ENCODE measurements at places on chromosomes 7 and 10.

DNA sequence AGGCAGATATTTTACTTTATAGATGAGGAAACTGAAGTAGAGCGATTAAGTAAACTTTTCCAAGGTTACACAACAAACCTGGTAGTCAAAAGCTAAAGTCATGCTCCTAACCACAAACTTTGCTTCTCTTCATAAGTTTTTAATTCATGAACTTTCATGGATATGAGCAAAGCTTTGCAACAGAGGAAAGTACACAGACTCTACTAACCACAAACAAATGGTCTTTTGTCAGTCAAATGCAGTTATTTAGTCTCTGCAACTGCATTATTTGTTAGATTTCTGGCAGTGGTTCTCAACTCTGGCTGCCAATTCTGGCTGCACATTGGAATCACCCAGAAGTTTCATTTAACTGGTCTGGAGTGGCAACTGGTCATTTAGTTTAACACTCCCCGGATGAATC is 140.6 kb upstream of the TMEM168 start:
- no peak for DNase-seq

GRCh38 chr10:122304054-122304579 is 33.0 kb downstream of the BTBD16 start:
- DNase-seq: no peak

- no peak for DNase-seq
Measured at GRCh38 chr10:7388602-7389001, 22.2 kb downstream of the SFMBT2 start.

- DNase-seq: no peak
Measured at GRCh38 chr7:130879191-130879590, 145.2 kb upstream of the KLF14 start.

- DNase-seq: no peak
Measured at GRCh38 chr10:84521013-84521412, 192.6 kb downstream of the CCSER2 start.

DNA sequence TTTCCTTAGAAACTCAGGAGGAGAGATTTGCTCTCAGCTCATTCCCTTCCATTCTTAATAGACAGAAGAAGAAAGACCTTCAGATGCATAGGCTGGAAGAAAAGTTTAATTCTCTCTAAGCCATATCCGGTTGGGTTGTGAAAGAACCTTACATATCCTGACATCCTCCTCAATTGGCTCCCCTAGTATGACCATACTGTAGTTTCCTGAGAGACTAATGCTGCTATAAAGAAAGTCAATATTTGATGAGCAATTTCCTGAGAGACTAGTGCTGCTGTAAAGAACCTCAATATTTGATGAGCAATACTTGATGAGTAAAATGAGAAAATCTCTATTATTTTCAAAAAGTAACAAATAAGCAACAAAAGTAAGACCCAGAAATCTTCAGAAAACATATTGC is 888.5 kb upstream of the SORCS1 start:
- DNase-seq: no peak

GRCh38 chr7:101874028-101874427 is 56.6 kb downstream of the CUX1 start:
- no peak for DNase-seq

- DNase-seq: no peak
Measured at GRCh38 chr7:136925044-136925443, 56.6 kb downstream of the CHRM2 start.

All from effector CD8-positive, alpha-beta T cell (primary cell).